ENCODE measurements at places on chromosomes 5 and 9.

- DNase-seq: no peak
Observed at GRCh38 chr5:82330530-82331270, 52.5 kb upstream of the RPS23 start.

DNA sequence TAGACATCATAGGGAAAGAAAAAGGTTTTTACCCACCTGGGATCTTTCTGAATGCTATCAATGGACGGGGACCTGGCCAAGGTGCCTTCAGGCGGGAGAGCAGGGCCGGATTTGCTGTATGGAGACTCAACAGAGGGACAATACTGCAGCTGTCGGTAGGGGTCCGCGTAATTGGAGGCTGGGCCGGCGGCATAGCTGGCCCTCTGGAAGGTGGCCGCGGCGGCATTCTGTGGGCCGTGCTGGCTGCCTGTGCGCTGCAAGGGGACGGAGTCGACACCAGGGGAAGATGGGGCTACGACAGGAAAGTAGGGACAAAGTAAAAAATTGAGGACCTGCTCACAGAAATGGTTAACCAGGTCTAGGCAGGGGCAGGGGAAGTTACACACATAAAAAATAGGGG lies 557.9 kb downstream of the CTNND2 start:
- no peak for DNase-seq

GRCh38 chr9:130862747-130863146 lies 27.7 kb downstream of the ABL1 start:
- DNase-seq: no peak

DNA sequence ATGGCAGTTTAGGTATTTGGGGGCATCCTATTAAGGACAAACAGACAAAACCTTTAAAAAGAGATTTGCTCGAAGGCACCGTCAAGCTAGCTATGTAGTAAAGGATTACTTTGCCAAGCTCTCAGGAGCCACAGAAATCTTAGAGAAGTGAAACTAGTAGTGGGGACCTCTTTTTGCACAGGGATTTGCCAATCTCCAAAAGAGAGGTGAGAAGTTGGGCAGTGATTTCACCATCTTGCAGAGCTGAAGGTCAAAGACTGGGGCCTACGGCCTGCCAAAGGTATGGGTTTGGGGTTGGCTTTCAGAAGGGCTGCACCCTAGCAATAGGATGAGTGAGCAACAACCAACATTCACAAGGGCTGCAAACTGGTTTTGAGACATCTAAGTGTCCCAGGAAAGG lies 1.6 kb upstream of the FCN1 start:
- DNase-seq: no peak

- DNase-seq: no peak
Observed at GRCh38 chr5:165333623-165334022, 1828.2 kb downstream of the MAT2B start.

- DNase-seq: peak; percentile 62
Observed at GRCh38 chr5:151155775-151156506, 1.6 kb downstream of the ANXA6 start.

DNA sequence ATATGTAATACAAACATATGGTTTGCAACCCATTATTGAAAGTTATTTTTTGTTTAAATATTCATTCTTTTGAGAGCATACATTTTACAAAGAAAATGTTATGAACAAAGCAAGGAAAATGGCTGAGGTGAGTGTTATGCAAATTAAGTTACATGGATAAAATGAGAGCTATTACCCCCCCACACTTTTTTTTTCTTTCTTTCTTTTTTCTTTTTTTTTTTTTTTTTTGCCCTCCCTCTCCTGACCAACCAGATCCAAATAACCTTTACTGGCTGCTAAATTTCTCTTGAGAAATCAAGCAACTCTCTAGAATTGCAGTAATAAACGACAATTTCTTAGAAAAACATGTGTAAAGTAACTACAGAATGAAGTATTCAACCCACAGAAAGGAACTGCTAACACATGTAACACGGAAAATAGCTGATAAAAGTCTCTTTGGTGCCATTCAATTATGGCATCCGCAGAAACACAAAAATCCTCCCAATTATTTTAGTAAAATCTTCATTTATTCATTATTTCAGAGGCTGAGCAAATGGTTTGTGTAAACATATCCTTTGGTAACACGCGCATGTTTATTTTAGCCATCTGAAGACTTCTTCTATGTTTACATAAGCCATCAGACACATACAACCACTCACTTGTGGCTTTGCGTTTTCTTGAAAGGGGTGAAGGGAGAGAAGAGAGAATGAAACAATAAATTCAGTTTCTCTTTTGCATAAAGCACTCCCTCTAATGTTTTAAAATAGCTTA lies 216.1 kb downstream of the NFIB start:
- no peak for DNase-seq

GRCh38 chr9:104586496-104587180 lies 12.6 kb downstream of the OR13C5 start:
- peak; percentile 95 for DNase-seq

- no peak for DNase-seq
Observed at GRCh38 chr5:133685402-133686018, 73.2 kb upstream of the FSTL4 start.

GRCh38 chr5:83104021-83104420 lies 26.7 kb downstream of the XRCC4 start:
- peak; percentile 56 for DNase-seq

DNA sequence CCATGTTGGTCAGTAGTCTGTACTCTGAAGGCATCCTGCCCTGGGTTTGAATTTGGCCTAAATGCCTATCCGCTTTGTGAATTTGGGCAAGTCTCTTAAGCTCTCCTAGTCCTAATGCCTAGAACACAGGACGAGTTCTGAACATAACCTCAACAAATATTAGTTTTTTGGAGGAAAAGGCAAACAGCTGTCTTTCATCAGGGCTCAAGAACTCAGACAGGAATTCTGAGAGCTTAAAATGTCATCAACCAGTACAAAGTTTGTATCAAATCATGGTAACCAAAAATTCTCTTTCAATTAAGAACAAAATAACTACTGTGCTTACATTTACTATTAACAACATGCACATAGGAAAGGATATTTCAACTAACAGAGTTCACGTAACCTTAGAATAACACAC lies 182.5 kb upstream of the PPP1R2B start:
- no peak for DNase-seq

- DNase-seq: peak; percentile 30
Observed at GRCh38 chr5:39941416-39941815, 516.6 kb upstream of the DAB2 start.

- peak; percentile 81 for DNase-seq
Observed at GRCh38 chr5:127561254-127561653, 43.8 kb downstream of the PRRC1 start.

DNA sequence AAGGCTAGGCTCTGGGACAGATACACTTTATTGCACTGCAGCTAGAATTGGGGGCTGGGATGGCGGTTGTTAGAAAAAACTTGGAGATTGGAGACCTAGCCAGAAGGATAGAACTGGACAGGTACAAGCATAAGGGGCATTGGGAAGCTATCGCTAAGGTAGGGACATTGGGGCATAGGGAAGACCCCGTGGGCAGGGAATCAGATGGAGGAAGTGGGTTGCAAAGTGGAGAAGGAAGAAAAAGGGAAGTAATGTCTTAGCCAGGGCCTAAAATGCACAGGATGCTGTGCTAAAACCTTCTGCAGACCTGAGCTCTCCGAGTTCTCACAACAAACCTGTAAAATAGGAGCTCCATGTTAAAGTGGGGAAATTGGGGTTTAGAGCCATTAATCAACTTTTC lies 178.2 kb downstream of the ZDHHC21 start:
- DNase-seq: no peak

- DNase-seq: no peak
Observed at GRCh38 chr5:17860660-17861315, 226.5 kb downstream of the TAF11L14 start.

GRCh38 chr5:124894541-124894940 lies 148.1 kb upstream of the ZNF608 start:
- no peak for DNase-seq

DNA sequence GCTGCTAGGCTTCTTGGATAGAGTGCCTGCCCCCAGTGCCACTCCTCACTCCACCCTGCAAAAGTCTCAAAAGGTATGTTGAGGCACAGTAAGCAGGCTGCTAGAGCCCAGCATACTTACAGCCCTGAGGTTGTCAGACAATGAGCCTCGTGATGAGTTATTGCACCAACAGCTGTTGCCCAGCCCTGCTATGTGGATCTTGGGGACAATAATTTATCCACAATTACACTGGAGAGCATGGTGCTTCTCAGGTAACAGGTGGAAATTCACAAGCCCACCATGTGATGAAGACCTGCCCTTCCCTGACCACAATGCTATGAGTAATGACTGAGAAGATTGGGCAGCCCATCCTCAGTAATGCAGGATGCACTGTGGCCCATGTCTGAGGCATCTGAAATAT lies 36.5 kb downstream of the KCNIP1 start:
- DNase-seq: no peak

- DNase-seq: no peak
Observed at GRCh38 chr5:137393196-137393993, 105.7 kb downstream of the SPOCK1 start.

DNA sequence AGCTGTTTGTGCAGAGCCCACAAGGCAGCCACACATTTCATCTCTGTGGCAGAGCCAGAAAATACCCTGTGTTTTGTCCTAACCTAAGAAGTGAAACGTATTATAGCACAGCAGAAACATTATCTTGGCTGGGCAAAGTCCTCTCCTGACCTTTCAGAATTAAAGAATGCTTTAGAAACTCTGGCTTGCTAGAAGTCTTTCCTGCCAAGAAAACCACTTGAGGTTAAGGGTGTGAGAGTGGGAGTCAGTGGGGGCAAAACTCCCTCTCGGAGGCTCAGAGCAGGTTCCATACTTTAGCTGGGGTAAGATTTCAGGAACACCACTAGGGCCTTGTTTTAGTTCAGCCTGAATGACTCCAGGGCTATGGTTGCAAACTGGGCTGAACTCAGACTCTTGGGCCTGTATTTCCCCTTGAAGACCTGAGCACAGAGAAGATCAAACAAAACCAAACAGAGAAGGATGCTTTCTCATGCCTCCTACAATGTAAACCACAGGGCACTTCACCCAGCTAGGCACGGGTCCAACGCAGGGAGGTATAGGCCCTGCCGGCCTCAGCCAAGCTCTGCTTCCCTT lies 48.0 kb downstream of the ZNF366 start:
- DNase-seq: no peak

DNA sequence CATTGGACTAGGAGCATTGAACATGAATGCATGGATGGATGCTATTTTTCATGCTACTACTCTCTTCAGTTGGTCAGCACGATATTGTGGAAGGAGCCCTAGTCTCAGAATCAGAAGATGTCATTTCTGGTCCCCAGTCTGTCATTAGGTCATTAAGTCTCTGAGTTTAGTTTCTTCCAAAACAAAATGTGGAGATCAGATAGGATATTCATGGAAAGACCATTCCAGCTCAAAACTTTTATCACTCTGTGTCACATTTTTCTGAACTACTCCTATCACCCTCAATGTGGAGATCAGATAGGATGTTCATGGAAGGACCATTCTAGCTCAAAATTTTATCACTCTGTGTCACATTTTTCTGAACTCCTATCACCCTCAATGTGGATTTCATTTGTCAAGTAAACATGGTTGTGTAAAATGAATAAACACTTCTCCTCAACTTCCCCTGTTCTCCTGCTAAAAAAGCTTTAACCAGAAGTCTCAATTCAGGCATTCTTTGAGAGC lies 296.8 kb downstream of the MRPS30 start:
- DNase-seq: no peak

GRCh38 chr5:176364765-176365350 lies 429 bp upstream of the ARL10 start:
- DNase-seq: no peak

DNA sequence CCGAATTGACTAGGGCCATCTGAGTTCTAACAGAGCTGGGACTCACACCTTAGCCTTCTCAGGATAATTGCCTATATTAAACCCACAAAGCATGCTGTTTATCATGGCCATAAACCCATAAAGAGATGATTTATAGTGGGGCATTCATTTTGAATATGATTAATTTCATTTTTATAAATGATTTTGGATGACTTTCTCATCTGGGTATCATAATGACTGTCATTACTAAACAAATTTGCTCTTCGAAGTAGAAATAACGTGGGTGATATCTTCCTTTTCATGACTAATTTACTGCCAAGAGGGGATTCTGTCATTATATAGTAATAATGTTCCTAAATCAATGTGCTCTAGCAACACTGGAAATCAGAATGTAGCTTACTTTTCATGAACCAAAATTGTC lies 498.2 kb downstream of the CDH12 start:
- DNase-seq: no peak

DNA sequence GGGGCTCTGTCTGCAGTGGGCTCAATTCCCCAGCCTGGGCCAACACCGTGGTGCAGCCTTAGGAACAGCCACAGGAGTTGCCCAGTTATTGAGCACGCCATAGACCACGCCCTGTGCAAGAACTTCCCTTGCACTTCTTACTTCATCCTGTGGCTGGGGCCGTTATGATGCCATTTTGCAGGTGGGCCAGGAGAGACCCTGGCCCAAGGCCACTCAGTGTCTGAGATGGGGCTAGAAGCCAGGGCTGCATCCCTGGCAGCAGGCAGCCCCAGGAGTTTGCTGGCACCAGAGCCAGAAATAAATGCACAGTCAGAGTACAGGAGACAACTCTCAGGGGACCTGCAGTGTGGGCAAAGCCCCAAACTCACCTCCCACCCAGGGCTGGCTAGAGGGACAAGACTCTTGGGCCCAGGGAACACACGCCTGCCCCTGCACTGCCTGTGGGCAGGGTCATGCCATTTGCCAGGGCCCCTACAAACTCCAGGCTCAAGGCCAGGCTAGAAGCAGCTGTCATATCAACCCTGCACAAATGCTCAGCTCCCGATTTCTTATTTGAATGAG lies 6.7 kb downstream of the CORO2A start:
- DNase-seq: no peak

GRCh38 chr9:84314306-84314705 lies 26.3 kb downstream of the SLC28A3 start:
- DNase-seq: no peak

- peak; percentile 33 for DNase-seq
Observed at GRCh38 chr9:70352356-70352755, 62.1 kb downstream of the KLF9 start.

GRCh38 chr9:109098171-109098959 lies 21.4 kb downstream of the TMEM245 start:
- DNase-seq: peak; percentile 76

DNA sequence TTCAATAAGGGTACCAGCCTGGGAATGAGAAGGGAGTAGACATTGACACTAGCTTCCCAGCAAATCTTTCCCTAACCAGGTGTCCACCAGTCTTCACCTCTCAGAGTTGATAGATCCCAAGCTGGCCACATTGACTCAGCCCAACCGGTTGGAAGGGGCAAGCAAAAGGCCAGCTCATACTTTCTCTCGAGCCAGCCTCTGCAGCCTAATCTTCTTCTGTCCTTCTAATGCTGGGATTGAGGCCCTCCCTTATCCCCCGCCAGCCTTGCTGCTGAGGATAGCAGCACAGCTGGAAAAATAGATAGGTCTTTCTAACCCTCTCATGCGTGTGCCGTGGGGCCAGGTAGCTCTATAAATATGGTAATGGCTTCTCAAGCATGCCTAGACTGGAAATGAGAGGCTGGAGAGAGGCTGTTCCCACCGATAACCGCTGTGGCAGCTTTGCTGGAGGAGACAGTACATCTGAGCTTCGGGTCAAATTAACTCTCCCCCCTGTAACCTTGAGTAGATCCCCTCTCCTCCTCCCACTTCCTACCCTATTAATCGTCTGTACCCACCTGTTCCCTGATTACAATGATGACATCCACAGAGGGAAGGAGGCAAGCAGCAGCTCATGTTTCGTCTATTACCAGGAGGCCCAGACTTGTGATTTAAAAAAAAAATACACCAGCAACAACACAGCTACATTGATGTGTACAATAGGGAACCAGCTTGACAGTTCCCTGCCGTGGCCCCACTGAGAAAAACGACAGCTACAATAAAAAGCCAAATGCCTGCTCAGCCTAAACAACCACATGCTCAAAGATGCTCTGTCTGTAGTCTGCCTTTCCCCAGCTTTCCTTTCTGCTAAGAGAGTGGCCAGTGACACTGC lies 219.9 kb upstream of the BRINP1 start:
- no peak for DNase-seq
